Right hindlimb (tissue), 1 donor: ENCODE measurements at places on chromosomes 4 and X.

DNA sequence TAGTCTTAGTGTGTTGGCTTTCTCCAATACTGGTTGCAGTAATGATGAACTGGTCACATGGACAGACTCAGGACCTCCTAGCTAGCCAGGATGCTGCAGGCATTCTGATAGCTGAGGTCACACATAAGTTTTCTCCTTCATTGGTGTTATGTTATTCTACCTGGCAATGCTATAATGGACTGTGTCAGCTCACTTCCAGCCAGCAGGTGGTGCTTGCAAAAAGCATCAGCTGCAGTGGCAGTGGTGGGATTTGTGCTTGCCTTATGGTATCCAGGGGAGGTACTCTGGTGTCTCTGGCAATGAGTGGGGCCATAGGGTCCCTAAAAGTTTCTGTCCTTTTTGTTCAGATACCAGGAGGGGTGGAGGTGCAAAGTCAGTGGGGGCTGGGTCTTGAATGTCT, 33.6 kb downstream of the ZNF330 start:
- no peak for DNase-seq

GRCh38 chr4:71004281-71004851, 10.9 kb downstream of the DCK start:
- no peak for DNase-seq

GRCh38 chr4:186805020-186805820, 81.6 kb upstream of the FAT1 start:
- no peak for DNase-seq

- no peak for DNase-seq
Observed at GRCh38 chr4:66681962-66682361, 863.3 kb downstream of the CENPC start.

DNA sequence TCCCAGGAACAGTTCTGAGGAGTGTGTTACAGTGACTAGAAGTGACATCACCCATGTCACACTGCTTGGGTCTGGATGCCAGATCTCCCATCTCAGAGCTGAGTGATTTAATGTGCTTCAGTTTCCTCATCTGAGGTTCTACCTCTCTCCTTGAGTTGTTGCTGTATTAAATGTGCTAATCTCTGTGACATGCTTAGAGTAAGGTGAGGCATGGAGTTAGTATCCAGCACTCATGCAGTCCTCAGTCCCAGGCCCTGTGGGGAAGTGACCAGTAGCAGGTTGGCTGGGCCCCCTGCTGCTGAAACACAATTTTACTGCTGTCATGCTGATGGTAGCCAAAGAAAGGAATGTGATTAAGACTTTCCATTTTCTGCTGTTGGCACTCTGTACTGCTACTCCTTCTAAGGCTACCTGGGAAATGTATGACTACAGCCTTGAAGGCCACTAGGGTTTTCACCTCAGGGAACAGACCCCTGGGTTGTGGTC, 639.6 kb downstream of the MID1IP1 start:
- no peak for DNase-seq

DNA sequence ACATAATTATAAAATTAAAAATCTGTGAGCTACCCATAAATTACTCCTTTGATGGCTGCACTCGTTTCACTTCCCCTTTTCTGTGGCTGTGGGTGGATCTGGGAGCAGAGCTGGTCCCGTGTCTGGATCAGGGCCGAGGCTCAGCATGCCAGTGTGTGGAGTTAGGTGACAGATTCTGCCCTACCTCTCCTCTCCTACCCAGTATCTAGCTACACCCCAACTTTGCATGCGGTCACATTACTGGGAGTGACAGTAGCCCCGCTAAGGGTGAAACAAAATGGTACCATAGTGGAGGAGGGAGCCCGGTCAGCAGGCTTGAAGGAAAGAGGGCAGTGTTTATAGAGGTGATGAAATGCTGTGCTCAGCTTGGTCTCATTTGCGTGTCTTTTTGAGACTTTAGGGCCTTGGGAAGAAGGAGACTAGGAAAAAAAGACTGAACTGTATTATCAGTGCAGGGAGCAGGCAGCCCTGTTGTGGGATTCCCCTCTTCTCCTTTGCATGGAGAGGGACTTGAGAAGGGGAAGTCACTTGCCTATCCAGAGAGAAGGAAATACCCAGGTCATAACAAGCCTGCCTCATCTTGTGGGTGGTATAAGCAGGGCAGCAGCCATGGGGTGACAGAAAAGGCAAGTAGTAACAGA, 48.4 kb downstream of the ARHGAP10 start:
- DNase-seq = no peak

GRCh38 chr4:166123546-166123945, 250.5 kb downstream of the TLL1 start:
- no peak for DNase-seq

DNA sequence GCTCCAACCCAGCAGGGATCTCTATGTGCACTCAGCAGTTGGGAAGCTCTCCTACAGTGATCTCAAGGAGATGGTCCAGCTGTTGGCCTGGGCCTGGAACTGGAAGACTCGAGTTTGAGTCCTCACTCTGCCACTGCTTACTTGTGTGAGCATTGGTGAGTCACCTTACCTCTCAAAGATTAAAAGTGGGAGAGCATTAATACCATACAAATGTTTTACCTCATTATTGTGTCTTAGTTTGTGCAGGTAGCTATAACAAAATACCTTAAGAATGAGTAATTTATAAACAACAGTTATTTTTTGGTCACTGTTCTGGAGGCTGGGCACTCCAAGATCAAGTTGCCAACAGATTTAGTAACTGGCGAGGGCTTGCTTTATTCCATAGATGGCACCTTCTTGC, 21.4 kb upstream of the ZNF827 start:
- no peak for DNase-seq

DNA sequence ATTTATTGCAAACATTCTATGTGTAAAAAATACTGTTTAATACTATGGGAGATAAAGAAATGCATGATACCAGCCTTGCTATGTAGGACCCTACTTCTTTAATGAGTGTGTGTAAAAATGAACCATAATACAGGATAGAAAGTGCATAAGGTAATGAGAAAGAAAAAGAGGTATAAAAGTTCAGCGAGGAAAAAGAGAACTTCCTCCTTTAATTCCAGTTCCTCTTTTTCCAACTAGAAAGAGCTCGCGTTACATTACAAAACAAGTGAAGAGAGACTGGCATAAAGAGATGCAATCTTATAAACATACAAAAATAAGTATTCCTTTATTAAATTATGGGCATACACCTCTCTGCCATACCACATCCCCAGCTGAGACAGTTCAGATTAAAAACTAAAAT, 77.4 kb downstream of the ANKRD17 start:
- DNase-seq = no peak

GRCh38 chr4:76781698-76782595, 116.0 kb downstream of the SOWAHB start:
- no peak for DNase-seq

DNA sequence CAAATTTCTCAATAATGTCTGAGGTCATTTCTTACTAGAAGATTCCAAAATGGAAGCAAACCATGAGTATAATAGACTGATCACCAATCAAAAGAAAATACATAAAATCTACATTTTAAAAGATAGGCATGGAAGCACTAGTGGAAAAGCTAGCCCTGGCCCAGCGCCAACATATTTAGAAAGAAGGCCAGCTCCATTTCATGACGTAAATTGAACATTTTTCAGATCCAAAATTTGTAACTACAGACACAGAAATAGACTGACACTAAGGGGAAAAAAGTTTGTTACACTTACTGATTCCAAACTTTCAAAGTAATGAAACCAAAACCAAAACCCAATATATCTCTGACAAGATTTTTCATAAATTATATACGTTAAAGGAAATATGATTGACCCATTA, 117.7 kb downstream of the ADAMTS3 start:
- peak; percentile 60 for DNase-seq

- DNase-seq = no peak
Observed at GRCh38 chrX:135632353-135632752, 81.1 kb upstream of the CT45A1 start.

GRCh38 chr4:153119626-153120025, 84.6 kb upstream of the TRIM2 start:
- DNase-seq = no peak

GRCh38 chrX:121102101-121102500, 54.7 kb downstream of the GLUD2 start:
- DNase-seq = no peak

- DNase-seq = no peak
Observed at GRCh38 chrX:30654989-30655607, 1.9 kb downstream of the GK start.

DNA sequence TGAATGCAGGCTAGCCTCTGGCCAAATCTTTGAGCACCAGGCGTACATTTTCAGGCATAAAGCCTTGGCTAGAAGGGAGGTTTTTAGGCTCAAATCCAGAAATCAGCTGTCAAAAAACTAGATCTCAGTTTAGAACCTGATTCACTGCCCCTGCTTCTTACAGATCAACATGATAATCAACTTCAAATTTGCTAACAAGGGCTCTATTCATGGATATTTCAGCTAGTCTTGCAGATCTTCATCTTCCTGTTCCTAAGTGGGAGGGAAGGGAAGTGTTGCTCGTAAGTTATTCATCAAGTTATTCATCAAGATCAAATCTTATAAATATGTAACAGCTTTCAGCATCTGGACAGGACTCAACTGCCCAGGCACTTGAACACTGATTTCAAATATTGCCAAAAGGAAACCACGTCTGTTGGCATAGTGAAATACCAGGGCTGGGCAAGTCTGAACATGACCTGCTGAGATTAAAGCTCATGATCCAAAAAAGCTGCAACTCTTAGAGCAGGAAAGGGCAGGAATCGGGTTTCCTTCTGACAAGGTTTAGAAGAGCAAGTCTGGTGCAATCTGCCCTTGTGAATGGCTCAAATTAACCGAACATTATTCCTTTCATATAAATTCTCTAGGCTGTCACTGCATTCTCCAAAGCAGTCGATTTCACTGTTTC, 200.3 kb downstream of the PDGFC start:
- DNase-seq = peak; percentile 35

- peak; percentile 35 for DNase-seq
Observed at GRCh38 chr4:41430792-41431191, 107.2 kb upstream of the LIMCH1 start.

DNA sequence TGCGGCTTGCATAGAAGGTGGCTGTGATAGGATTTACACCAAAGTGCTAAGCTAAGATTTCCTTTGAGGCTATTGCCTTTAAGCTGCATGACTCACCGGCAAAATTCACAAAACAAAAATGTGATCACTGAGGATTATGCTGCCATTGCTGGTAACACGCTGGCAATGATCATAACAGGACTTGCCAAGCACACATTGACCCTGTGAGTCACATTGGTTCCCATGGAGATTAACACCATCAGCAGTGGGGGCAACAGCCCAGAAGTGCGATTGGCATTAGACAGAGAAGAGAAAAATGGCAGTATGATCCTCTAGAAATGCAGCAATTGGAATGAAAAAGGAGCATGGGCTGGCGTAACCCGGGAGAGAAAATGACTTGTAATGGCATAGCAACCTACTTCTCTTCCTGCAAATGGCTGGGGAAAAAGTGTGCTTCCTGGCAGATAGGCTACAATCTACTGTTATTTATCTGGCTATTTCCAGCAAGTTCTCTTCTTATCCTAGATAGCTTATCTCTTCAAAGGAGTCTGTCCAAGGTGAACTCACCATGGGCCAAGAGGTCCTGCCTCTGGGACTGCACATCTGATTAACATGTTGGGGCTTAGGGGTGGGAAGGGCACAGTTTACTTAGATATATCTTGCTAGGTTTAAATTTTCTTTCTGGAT, 314.2 kb upstream of the IGFBP7 start:
- DNase-seq = no peak

GRCh38 chr4:135605076-135605475, 1403.5 kb upstream of the PABPC4L start:
- no peak for DNase-seq

DNA sequence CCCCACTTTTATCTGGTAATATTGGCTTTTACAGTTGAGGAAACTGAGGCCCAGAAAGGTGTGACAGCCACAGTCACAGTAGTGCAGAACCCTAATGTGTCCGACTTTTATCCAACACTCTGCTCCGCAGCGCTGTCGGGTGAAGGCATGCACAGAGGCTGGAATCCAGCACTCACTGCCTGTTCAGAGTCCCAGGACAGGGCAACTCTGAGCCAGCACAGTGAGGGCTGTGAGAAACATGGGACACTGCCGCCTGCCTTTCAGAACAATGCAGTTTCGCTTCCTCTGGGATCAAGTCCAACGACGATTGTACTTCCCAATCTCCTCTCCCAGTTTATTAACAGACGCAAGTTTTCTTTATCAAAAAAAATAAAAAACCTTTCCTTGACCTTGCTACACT, 41.9 kb upstream of the PDGFRA start:
- no peak for DNase-seq

DNA sequence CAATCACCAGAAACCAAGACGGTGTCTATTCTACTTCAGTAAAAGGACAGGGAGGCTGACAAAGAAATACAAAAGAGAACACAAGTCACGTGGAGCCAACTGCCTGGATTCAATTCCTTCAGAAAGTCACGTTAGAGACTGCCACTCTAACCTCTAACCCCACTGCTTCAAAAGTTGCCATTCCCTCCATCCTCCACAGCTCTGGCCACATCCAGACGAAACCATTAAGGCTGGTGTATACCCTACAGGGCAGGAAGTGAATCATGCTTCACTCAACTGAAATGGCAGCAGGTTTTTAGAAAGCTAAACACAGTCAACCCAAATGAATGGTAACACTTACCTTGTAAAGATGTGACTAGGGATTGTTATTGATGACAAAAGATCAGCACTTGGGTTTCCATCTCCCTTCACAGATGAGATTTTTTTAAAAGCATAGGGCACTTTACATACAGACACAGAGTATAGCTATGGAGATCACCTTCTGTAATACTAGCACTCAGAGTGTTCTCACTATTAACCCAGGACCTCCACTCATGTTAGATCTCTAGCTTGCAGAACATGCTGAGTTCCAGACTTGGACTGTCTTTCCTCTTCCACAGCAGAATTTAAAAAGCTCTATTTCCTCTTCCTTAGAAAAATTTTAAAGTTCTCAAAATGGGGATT, 37.4 kb downstream of the MAML3 start:
- no peak for DNase-seq

DNA sequence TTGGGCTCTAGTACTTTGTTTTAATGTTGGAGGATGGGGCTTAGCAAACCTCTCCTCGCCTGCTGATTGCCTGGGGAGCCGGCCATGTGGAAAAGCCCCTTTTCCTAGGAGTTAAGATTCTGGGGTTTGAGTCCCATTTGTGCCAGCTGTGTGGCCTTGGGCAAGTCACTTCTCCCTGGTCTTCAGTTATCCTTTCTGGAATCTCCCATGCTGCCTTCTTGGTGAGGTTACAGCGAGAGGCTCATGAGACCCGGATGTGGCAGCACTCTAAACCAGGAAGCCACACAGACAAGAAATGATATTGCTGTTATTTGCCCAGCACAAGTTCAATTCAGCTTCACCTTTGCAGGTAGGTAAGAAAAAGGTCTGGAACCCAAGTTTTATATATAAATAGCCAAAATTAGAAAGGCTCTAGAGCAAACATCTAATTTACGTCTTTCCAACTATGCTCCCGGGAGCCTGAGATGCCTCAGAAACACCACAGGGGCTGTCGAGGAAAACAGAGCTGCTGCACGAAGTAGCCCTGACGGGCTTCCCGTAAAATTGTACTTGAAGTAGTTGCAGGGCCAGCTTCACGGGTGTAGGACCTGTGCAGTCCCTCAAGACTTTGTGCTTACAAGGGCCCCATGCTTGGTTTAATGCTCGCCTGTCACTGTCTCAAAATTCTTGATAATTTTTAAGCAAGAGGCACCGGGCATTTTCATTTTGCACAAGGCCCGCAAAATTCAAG, 8.3 kb upstream of the SASH3 start:
- no peak for DNase-seq
